ENCODE measurements at places on chromosomes 6 and 20.

DNA sequence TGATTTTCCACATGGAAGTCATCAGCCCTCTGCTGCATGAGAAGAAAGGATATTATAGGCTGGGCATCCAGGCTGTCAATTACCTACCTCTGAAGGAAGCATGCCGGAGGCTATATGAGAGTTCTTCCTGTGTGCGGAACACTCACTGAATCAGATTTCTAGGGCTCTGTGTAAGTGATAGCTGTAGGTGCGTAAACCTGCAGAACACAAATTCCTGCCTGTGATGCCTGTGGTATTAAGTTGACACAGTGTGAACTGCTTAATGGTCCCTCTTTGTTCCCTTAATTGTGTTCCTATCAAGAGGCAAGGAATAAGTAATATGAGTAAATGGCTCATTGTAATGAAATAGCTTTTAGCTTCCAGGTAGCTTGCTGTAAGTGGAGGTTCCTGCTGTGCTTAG lies 103.3 kb downstream of the ANKS1A start:
- no peak for DNase-seq

DNA sequence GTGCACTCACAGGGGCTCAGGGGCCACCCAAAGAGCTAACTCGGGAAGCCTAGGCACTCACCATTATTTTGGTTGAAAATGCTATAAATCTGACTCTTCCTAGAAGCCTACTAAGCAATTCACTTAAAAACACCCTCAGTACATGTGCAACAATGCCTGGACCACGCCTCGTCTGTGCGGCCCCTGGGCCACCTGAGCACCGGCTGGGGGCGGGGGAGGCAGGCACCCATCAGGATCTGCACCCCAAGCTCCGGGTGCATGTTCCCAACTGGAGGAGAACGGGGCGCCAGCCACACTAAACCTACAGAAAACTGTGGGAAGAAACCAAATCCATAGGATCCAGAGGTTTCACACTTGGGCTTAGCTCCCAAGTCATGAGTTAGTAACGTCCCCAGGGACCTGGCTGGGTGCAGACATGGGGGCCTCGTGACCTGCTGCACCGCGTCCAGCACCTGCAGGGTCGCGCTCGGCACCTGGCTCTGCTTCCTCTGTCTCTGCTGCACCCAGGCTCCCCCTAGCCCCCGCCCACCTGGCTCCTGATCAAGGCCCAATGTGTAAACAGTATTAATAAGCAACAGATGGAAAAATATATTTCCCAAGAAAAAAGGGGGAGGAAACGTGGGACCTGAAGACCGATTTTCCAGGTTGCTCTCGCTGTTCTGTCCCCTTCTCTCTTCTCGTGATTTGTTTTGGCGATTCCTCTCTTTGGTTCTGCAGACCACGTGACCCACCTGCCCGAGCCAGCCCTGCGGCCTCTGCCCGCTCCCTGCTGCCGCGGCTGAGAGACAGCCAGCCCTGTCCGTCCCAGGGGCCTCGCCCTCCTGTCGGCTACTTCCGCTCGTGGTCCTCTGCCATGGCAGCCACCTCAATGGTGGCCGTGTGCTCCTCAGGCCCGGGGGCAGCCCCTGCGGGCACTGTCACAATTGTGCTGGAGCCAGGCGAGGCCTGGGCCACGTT lies 15.5 kb upstream of the HELZ2 start:
- DNase-seq = no peak

DNA sequence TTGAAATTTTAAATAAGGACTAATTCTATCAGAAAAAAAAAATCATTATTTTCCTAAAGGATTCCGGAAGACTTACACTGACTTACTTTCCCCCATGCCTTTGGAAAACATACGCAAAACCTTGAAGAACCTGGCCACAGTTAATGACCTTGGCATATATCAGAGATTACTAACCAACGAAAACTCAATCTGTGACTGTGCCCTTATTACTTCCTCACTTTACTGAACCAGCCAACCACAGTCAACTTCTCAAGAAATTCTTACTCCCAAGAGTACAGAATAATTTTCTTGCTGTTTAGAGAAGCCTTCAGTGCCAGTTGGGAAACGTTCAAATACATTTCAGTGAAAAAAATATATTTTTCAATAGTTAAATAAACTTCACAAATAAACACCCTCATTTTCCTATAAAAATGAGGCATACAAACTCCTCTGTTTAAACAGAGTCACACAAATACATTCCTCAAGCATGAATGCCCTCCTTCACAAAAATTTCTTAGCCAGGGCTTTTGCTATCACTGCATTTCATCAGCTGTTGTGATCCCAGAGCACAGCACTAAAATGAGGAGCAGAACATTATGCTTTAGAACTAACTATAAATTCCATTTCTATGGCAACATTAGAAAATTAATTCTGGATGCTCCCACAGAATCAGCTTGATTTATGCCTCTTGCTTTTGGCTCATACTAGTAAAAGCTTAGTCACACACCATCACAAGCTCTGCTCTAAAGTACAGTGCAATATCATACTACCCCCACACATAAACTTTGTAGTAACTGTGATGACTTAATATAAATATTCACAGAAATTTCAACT lies 117.6 kb downstream of the DST start:
- DNase-seq = no peak

GRCh38 chr6:107231243-107231642 lies 115.9 kb upstream of the BEND3 start:
- no peak for DNase-seq

GRCh38 chr20:21228511-21228910 lies 74.6 kb upstream of the XRN2 start:
- no peak for DNase-seq

DNA sequence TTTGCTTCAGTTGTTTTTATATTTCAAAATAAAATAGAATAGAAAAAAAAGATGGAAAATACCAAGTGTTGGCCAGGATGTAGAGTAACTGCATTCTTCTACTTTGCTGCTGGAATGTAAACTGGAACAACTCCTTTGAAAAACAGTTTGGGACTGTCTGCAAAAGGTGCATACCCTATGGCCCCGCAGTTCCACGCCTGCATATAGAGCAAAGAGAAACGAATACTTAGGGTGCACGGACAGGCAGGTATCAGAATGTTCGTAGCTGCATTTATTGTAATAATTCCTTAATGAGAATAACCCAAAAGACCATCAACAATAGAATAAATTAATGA lies 603 bp upstream of the RAB23 start:
- no peak for DNase-seq

DNA sequence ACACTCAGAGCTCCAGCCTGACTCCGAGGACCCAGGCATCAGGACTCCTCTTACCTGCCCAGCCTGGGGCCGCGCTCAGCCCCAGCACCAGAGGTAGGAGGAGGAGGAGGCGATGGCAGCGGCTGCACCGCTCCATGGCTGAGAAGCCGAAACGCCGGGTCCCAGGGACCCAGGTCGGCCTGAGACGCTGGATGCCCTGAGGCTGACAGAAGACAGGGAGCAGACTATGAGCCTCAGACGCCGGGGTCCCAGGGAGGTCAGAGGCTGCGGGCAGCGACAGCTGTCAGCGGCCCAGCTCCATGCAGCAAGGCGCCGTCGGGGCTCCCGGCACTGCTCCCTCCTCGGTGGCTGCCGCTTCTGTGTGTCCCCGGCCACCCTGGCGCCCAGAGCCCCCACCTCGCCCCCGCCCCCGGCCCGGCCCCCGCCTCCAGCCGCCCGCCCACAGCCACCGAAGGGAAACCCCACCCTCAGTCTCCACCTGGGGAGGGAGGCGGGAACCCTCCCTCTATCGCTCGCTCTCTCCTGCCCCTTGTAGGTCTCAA lies at the start of gene COL11A2:
Gene COL11A2 (minus strand): TSS at position 363 of the 542 bp plus-strand sequence. CDS start 227 bp downstream, at position 136.
- no peak for DNase-seq

DNA sequence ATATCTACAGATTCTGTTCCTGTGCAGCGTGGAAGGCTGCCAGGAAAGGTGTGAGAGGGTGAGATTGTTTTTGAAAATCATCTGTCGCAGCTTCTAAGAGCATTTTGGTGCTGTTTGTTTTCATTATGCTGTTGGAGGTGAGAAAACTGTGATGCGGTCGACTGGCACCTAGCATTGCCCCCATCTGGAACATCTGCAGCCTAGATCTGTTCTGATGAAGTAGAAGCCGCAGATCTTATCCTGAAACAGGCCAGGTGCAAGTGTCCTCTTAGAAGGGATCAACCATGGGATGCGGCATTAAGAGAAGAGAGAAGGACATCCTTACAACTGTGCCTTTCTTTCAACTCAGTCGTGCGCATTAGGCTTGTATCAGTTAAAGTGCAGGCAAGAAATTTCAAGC lies 167.3 kb downstream of the CDH26 start:
- no peak for DNase-seq

GRCh38 chr6:88339761-88340160 lies 173.6 kb upstream of the CNR1 start:
- DNase-seq = no peak

- DNase-seq = no peak
Observed at GRCh38 chr6:159117046-159117445, 52.2 kb upstream of the FNDC1 start.

DNA sequence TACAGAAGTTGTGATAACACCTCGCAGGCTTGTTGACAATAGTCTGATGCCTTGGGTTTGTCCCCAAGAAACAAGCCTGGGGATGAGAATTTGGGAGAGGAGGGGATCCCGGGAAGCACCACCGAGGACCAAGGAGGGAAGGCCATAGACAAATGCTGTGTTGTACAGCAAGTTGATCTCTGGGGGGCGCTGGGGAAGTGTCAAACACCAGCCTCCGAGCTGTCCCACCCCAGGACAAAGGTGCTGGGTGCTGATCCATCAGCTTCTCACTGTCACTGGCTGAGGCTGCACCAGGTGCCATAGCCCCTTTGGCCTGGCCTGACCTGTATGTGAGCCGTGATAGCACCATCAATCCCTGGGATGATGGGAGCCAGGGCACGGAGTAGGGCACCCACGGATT lies 64.0 kb downstream of the SYNDIG1 start:
- no peak for DNase-seq

DNA sequence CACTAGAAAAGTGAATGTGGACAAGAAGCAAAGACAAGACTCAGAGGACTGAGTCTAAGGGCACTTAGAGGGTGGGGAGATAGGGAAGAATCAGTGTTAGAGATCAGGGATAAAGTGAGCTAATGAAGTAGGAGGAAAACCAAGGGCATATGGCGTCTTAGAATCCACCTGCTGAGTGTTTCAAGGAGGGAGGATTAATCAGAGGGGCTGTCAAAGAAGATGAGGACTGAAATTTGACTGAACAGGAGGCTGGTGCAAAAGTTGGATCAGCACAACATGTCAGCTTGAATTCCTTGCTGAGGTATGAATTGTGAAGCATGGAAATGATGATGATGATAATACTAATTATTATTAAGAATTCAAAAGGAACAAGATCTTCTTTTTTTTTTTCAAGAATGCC lies 39.4 kb downstream of the PLCB4 start:
- DNase-seq = no peak

- DNase-seq = peak; percentile 59
Observed at GRCh38 chr6:27757307-27757706, 154.9 kb downstream of the OR2B2 start.

DNA sequence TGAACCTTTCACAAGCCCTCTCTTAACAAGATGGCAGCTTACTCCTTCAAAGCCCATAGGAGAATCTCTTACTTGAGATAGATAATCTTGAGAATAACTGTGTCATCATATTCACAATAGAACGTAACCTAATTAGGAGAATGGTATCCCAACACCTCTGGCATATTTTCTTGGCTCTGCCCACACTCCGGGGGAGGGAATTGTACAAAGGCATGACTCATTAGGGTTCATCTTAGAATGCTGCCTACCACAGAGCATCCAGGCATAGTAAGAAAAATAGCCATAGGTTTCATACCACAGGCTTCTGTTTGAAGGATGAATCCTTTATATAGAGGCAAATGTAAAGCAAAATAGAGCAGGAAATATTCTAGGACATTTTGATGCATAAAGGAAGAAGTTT lies 1100.6 kb upstream of the CITED2 start:
- DNase-seq = no peak

DNA sequence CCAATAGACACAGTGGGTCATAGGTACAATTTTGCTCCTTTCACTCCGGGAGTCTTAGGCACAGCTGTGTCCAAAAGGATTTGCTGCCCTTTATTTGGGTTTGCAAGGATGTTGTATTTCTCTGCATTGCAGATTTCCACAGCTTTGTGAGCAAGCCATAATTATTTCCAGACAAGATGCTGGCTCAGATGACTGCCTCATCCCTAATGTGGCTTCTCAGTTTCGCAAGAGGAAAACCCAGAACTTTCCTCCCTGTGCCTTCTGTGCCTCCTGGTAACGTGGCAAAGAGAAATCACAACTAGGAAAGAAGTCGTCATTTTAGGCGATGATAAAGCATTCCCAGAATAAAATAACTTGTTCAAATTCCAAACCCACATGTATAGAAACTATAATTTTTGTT lies 33.7 kb downstream of the FAM50B start:
- no peak for DNase-seq

GRCh38 chr6:92687278-92687677 lies 732.1 kb downstream of the EPHA7 start:
- no peak for DNase-seq

DNA sequence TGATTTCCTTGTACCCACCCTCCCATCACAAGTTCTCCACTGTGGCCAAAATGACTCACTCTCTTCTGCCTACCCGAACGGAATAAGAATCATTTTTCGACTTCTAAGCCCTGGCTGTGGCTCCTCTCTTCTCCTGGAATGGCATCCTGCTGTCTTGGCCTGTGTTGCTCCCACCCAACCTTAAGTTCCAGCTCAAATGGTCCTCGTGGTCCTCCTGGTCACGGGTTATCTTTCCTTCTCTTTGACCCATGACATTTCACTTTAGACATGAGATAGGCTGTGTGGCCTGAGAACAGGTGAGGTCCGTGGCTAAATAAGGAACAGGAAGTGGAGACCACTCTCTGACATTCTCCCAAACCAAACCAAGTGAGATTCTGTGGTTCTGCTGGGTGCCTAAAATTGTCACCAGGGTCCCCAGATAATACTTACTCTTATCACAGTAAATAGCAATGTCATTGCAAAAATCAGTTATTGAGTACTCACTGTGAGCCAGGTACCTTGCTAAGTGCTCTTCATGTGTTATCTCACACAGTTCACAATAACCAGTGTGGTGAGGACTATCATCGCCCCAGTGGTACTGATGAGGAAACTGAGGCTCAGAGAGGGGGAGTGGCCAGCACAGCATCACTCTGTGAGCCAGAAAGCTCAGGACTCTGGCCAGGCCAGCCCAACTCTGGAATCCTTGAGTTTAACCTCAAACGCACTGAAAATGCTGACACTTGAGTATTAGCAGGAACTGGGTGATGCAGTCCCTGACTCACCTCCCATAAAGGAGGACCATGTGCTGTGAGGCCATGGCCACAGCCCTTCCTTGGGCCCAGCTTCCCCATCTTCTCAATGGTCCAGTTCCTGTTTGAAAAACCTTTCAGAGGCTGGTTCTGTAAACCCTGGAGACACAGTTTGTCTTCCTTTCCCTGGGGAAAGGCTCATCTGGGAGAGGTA lies 74.8 kb upstream of the SIRPA start:
- no peak for DNase-seq

- peak; percentile 64 for DNase-seq
Observed at GRCh38 chr6:13488015-13488895, 855 bp upstream of the GFOD1 start.

All from ovary (tissue), 10 donors.